ENCODE measurements at places on chromosomes 11 and 22.
A peak's percentile ranks its signal among the peaks of the same experiment; 100 is the strongest.

DNA sequence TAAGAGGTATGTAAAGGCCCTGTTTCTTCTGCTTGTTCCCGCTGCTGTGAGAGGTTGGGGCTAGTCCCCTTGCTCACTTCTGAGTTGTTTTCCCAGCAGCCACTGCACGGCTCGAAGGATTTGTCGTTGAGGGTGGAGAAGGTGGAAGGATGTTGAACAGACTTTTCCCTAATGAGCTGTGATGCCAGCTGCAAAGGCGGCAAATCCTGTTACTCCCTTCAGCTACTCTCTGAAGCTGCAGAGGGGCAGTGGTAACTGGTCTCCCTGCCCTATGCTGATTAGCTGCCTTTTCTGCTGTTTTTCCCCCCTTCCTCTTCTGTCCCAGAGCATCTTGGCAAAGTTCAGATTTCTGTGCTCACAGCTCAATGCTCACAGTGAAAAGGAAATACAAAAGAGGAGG, 90.4 kb upstream of the SLC25A18 start:
- DNase-seq, result no peak

- no peak for DNase-seq
These were observed 229.3 kb downstream of the BRD1 start for GRCh38 chr22:49598338-49598737.

DNA sequence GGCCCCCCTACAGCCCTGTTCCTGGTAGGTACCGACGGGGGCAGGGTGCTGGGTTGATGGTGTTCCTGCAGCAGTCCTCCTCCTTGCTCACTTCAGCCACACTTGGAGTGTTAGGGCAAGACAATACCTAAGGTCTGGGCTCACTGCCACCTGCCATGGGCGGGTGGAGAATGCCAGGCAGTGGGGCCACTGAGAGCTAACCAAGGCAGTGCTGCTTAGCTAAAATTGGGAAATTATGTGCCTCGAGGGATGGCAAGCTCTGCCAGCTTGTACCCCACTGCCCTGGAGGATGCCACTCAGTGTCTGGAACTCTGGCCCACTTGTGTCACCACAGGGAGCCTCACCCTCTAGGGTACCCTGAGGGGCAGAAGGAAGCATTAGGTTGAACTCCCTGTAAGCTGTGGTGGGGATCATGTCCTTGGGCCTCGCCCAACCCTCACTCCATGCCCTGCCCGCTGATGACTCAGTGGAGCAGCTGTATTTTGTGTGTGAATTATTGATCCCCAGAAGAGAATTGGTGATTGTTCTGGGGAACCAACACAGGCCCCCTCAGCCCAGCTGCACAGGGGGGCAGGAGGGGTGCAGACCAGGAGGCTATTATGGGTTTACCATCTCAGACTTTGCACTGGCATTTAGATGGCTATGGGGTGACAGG, 17.7 kb downstream of the PHLDB1 start:
- DNase-seq, result no peak

GRCh38 chr11:56889986-56890385, 98.7 kb upstream of the OR5AK2 start:
- no peak for DNase-seq

DNA sequence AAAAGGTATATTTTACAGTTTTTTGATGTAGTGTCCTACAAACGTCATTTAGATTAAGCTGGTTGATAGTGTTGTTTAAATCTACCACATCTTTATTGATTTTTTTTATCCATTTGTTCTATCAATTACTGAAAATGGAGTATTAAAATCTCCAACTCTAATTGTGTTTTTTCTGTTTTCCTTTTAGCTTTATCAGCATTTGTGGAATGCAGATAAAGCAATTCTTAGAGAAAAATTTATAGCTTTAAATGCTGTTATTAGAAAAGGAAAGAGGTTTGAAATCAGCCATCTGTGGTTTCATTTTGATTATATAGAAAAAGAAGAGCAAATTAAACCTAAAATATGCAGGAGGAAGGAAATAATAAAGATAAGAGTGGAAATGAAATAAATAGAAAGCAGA, 39.4 kb upstream of the CBX6 start:
- no peak for DNase-seq

DNA sequence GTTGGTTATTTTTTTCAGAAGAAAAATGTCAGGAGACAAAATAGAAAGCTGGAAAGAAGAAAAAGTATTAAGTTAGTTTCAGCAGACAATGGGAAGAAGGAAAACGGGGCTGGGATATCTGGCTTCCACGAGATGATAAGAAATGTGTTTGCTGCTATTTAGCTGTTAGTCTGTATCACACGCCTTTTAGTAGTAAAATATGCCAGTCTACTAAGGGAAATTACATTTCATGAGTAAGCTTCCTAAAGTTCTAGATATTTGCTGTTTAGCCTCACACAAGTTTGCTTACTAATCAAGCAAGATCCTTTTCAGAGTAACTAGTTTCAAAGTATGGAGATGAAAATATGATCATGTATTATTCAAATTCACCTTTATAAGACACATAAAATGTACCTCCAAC, 1.5 kb downstream of the OR51B4 start:
- no peak for DNase-seq

- no peak for DNase-seq
These were observed 3.7 kb downstream of the MPZL2 start for GRCh38 chr11:118260353-118260752.

DNA sequence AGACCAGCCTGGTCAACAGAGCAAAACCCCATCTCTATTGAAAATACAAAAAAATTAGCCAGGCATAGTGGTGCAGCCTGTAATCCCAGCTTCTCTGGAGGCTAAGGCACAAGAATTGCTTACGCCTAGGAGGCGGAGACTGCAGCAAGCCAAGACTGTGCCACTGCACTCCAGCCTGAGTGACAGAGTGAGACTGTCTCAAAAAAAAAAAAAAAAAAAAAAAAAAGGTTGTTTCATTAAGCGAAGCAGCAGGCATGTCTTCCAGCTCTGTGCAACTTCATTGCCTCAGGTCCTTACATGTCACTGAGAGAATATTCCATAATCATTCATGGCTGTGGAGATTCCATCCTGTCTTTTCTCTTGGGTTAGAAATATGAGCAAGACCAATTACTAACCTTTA, 16.9 kb downstream of the GAB2 start:
- no peak for DNase-seq

DNA sequence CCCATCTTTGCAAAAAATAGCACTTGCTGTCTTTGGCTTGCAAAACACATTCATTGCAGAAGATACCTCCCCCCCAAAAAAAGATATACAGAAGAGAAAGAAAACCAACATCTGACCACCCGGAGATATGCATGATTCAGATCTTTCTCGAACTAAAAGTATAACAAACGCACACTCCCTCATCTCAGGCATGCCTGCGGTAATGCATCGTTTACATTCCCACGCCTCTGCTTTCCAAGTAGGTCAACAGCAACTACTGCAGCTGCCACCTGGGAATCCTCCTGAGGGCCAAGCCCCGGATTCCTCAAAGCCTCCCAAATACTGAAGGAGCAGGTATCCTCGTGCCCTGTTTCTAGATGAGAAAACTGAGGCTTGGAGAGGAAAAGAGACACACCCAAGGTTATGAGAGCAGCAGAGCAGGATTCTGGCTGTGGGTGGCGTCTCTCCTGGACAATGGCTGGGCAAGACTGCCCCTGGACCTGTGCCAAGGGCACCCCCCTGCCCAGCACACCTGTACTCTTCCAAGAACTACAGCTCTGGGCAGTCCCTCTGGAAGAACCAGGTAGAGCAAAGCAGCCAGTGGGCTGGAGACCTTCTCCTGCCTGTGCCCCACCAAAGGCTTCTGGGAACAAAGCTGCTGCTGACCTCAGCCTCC, 38.1 kb downstream of the NUP50 start:
- peak; percentile 84 for DNase-seq

GRCh38 chr11:16441461-16441860, 85.1 kb upstream of the SOX6 start:
- no peak for DNase-seq

DNA sequence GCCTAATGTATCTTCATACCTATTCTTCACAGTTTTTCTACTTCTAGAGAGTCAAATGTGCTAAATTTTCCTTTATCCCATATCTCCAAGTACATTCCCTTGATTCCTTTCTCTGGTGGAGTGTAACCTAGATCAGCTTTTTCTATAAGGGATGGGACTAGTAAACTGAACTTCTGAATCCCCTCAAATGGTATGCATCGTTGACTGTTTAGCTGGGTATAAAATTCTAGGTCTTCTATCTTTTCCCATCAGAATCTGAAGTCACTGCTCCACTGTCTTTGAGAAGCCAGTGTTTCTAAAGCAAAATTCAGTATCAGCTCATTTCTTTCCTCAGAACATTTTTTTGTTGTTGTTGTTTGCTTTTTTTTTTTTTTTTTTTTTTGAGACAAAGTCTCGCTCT, 1256.8 kb downstream of the BRD1 start:
- DNase-seq, result no peak

DNA sequence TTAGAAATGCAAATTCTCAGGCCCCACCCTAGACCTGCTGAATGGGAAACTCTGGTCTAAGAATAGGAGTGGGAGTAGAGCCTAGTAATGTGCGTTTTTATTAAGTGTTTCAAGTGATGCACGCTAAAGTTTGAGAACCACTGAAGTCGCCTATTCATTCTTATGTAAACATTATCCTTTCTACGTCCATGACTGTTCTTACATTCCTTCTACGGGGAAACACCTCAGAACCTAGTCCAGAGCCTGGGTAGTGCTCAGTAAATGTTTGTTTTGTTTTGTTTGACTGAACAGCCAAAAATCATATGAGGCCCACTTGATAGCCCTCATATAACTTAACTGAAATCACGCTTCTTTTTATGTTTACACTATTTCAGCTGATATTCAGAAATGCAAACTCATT, 29.8 kb downstream of the VSIG10L2 start:
- DNase-seq, result no peak

DNA sequence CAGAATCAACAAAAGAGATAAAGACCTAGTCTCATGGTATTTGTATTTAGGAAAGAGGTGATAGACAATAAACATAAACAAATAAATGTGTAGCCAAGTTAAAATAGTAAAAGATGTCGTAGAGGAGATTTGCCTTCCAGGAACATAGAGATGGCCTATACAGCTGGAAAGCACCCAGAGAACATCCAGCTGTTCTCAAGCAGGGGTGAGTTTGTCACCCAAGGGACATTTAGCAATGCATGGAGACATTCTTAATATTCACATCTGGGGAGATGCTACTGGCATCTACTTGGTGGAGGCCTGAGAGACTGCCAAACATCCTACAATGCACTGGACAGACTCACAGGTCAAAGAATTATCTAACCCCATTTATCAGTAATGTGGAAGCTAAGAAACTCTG, 88.3 kb downstream of the C11orf87 start:
- DNase-seq, result no peak

DNA sequence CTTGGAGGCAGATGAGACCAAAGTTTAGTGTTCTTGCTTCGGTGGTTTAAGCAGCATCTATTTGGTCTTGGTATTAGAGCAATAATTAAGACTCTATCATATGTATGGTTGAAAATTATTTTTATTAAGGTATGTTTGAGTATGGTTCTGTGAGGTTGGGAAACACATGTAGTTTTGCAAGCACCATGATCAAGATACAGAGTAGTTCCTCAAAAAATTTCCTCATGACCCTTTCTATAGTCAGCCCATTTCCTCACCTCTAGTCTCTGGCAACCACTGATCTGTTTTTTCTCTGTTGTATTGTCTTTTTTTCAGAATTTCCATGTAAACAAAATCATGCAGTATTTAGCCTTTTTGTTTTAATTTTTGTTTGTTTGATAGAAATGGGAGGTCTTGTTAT, 18.4 kb downstream of the MTMR3 start:
- DNase-seq, result no peak

DNA sequence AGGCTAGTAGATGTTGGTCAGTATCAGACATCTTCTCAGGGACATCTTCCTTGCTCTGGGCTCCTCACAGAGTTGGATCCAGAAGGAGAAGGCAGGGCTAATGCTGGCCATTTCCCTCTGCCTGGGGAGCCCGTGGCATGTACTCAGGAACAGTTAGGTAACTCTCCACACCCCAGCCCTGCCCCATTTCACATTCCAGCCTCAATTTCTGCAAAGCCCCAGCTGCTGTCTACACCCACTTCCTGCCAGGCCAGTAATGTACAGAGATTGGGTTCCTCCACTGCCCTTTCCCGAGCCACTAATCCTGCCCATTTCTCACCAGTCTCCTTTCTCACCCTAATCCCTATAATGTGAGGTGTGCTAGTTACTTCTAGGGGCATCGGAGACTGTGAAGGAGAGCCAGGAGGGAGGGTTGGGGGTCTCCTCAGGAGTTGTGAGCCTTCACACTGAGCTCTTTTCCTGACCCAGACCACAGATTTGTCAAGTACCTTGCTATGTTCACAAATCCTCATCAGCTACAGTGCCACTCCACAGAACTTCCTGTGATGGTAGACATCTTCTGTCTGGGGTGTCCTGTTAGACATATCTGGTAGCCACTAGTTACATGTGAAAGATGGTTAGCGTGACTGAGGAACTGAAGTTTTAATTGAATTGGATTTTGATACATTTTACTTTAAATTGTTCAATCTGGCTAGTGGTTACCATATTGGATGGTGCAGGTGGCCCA, 1.3 kb upstream of the SEC14L3 start:
- DNase-seq, result no peak

DNA sequence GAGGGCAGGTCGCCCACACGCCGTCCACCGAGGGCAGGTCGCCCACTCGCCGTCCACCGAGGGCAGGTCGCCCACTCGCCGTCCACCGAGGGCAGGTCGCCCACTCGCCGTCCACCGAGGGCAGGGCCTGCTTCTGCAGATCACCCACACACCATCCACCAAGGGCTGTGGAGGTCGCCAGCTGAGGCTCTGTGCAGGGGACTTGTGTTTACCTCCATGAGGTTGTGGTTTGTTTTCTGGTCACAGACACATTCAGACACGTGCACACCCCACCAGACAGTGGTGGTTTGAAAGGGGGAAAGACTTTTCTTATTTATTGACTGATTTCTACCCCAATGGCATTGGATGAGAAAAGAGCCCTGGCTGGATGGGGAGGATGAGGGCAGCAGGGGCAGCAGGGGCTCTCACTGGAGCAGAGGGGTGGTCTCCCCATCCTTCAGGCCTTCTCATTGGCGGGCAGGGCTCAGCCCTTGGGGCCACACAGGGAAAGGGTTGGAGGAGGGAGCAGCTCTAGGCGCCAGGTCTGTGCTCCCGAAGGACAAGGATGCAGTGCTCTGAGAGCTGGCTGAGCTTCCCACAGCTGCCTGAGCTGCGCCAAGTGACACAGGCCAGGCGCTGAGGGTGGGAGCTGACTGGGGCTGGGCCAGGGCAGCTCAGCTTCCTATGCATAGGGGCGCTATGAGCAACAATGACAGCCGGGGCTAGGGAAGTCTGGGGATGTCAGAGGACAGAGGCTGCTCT, 252.6 kb upstream of the B3GAT1 start:
- DNase-seq, result no peak

- no peak for DNase-seq
These were observed 17.9 kb downstream of the CWF19L2 start for GRCh38 chr11:107439586-107440167.

All from fibroblast of upper back skin (primary cell).